ENCODE measurements at places on chromosomes 16 and 17.
A peak's percentile ranks its signal among the peaks of the same experiment; 100 is the strongest.

DNA sequence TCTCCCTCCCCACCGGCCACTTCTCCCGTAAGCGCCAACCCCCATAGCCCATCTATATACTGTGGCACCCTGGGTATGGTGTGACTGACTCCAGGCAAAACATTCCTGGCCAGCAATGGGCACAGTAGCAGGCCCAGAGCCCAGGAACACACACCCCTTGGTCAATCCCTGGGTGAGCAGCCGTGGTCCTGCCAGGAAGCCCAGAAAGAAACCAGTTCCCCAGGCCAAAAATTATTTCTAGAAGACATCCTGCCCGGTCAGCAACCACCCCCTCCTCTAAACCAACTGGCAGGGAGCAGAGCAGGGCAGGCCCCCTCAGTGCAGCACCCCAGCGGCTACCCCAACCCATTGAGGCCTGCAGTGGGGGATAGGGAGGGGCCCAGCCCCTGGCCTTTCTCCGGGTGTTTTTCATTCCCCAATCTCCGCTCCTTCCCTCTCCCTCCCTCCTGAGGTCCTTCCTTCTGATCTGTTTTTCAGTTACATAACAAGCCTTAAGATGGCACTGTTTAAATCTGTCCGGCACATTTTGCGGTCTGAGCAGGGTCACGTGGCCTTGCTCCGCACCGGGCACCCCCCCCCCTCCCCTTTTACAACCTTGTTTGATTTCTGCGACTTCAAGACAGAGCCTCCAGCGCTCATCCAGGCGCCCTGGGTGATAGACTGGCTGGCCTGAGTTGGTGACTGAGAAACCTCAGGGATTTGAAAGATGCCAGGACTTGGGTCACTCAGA is 2.0 kb downstream of the NPTX1 start:
- DNase-seq, result no peak

DNA sequence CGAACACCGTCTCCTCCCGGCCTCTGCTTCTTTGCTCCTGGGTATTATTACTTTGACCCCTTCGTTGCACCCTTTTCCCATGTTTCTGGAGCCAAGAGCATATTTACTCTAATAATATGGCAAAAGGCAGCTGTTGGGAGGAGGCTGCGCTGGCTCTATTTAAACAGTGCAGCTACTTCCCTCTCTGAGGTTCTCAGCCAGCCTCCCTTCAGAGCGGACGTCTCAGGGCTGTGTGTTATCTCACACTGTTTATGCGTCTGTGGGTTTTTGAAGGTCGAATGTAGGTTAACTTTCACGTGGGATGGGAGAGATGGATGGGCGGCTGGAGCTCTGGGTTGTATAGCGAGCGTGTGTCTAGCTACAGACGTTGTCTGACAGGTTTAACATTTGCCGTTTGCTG is 45.3 kb downstream of the COX4I1 start:
- DNase-seq, result no peak

DNA sequence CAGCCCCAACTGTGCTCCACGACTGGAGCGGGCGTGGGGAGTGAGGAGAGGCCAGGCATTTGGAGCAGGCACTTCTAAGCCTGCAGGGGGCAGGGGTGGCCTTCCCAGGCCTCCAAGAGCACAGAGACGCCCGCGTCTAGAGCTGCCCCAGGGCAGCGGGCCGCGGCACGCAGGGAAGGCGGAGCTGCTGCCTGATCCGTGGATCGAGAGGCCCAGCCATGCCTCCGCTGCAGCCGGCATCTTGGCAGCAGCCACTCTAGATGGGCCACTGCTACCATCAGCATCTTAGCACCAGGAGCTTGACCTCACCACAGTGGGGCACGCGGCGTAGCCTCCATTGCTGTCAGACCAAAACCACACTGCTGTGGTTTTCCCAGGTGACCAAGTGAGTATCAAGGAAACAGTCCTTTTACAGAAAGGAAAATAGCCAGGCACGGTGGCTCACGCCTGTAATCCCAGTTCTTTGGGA is 20.4 kb upstream of the WDR45B start:
- peak; percentile 73 for DNase-seq

DNA sequence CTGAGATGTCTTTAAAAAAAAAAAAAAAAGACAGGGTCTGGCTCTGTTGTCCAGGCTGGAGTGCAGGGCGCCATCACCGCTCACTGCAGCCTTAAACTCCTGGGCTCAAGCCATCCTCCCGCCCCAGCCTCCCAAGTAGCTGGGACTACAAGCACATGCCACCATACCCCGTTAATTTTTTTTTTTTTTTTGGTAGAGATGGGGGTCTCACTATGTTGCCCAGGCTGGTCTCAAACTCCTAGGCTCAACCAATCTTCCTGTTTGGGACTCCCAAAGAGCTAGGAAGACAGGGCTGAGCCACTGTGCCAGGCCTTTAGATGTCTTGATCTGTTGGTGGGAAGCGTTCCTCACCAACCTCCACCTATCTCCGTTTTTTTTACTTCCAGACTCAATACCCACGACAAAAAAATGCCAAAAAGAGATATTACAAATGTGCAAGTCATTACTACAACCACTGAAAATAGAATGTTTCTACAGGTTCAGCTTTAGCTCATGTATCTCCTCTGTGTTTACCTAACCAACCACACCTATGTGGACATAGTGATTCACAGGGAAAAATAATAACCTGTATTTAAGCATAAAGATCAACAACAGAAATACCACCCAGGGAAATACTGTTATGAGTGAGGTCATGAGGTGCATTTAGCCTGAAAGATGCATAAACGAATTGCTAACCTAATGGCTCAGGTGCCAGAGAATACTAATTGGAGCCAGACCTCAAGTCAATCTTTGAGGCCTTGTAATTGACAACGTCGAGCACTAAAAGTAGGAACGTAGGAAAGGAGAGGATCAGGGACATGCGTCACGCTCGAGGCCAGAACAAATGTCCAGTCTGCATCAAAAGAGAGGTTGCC is 22.6 kb downstream of the NACA2 start:
- no peak for DNase-seq

DNA sequence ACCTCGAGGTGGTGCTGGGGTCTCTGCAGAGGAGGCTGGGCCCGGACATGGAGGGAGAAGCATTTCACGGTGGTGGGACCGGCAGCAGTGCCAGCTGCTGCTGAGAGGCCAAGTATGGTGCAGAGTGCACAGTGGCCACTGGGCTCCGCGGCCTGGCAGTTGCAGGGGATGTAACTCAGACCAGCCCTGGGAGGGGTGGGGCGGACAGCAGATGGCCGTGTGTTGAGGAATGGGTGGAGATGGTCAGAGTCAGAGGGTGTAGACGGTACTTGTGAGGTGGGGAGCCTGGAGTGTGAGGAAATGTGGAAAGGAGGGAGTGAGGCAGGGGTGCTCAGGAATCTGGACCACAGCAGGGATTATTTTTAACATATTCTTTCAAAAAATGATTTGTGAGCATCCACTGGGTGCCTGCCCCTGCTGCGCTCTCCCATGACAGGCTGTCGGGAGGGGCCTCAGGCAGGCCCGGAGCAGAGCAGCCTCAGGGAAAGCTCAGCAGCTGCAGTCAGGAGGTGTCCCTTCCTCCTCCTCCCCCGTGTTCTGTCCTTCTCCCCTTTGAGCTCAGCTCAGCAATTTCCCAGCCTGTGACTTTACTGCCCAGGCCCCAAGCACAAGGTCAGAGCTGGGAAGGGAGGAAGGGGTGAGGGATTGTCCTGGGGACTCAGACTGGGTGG is 113.1 kb downstream of the RAP1GAP2 start:
- DNase-seq, result no peak

GRCh38 chr17:76074390-76075363 is at the start of gene GALR2:
Gene GALR2, plus strand, starts transcription at chr17:76074781. Its CDS starts 103 bp downstream, at chr17:76074884.
- DNase-seq, result no peak

DNA sequence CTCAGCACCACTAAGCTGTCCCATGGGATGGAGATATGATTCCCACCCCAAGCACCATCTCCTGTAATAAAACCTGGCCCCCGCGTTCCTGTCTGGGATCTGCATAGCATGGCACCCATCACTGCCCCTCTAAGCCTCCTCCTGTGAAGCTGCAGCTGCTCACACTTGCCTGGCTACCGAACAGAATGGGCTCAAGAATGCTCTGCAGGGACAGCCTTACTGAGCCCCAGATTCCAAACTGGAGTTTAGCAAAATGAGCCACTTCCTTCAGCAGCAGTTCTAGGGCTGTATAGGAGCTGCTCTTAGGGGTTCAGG is 256.1 kb downstream of the CPPED1 start:
- DNase-seq, result no peak

DNA sequence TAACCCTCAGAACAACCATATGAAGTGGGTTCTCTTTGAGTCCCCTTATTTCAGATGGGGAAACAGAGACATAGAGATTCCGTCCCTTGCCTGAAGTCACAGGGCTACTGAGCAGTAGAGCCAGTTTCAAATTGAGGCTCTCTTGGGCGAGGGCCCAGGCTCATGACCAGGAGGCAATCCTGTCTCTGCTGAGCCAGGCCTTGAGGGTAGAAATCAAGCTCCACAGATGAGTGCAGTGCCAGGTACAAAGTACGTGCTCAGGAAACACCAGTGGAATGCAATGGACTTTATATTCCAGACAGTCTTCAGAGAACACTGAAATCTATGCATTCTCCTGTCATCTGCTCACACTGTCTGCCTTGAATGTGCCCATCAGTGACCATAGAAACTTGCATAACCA is 291.7 kb upstream of the MAF start:
- DNase-seq, result no peak

DNA sequence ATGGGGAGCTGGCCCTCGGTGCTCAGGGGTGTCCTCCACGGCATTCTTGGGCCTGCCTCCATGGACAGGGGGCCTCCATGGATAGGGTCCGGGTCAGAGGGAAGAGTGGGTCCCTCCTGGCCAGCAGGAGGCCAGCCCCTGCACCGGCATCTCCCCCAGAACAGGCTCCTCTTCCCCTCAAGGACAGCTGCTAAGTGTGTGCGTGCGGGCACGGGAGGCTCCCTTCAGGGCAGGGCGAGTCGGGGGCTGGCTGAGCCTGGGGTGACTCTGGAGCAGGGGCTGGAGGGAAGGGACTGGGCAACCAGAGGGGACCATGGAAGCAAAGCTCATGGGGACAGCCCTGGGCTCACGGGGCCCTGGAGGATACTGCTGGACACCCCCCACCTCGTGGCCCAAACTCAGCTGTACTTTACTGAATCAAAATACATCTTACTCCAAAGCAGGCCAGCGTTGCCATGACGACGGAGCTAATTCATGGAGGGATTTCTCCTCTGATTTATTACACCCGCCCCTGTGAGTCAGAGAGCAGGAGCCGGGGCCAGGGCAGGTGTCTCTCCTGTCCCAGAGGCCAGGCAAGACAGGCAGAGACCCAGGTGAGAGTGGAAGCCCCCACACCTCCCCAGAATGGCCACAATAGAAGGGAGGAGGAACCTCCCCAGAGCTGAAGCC is 2.1 kb downstream of the CASKIN1 start:
- DNase-seq, result no peak

Measured in body of pancreas (tissue), 4 donors.